ENCODE measurements at places on chromosomes 11 and 22. TPM values are rescaled to one million over a fixed set of nuclear protein-coding genes. Genes with fewer than 3 reads are reported as not detected.

DNA sequence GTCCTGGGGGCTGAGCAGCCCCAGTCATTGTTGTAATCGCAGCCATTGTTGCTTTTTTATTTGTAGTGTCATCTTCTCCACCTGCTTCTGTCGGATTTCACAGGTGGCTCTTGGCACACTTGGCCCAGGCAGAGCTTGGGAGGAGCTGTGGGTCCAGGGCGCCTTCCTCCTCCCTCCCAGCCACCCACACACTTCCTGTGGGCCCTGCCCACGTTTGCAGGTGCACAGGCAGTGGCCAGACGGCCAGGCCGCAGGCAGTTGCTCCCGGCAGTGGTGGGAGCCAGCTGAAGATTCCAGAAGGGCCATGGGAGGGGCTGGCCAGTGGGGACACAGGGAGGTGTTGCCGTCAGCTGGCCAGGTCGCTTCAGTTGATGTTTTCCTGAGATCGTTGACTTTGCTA is 1191.9 kb downstream of the BRD1 start:
- H3K36me3 ChIP-seq = no peaks in the 10 kb centered on the region
- peak overlapping the region; percentile 83 for H3K27ac ChIP-seq
- H3K27me3 ChIP-seq = no peaks in the 10 kb centered on the region
- DNase-seq = no peak
- no peaks in the 10 kb centered on the region for H3K4me1 ChIP-seq

DNA sequence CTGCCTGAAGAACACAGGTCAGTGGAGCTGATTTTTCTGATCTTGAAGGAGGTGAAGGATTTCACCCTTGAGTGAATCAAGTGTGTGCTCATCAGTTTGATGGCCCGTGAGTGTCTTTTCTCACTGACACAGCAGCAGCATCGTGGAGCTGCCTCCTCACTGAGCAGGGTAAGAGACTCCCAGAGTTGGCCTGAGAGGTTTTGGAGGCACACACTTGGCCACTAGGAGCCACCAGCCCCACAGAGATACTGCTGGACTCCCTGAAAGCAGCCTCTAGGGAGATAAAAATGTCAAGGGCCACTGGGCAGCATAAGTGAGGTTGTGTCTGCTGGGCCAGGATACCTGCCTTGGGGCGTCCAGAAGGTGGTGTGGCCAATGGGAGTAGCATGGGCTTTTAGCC is 245.4 kb downstream of the GRIK4 start:
- no peak overlapping the region for H3K4me3 ChIP-seq
- DNase-seq = no peak
- H3K27ac ChIP-seq = no peak overlapping the region
- peaks cover 11% of the 10 kb centered on the region for H3K4me1 ChIP-seq
- no peaks in the 10 kb centered on the region for H3K36me3 ChIP-seq
- H3K27me3 ChIP-seq = peaks cover 11% of the 10 kb centered on the region

Gene MS4A12
- total RNA-seq = not detected

Gene POU2AF3
- 2.7 TPM for total RNA-seq

Gene CD44
- 10.3 TPM for total RNA-seq

Gene BAIAP2L2
- 3.0 TPM for total RNA-seq

- no peak for DNase-seq
- H3K27ac ChIP-seq = no peak overlapping the region
- H3K4me3 ChIP-seq = no peak overlapping the region
- H3K27me3 ChIP-seq = no peaks in the 10 kb centered on the region
- peaks cover 6% of the 10 kb centered on the region for H3K4me1 ChIP-seq
- H3K36me3 ChIP-seq = no peaks in the 10 kb centered on the region
These were observed 3.8 kb upstream of the CBLIF start for GRCh38 chr11:59849129-59849528.

- no peaks in the 10 kb centered on the region for H3K36me3 ChIP-seq
- H3K27ac ChIP-seq = no peak overlapping the region
- no peak for DNase-seq
- H3K4me1 ChIP-seq = peaks cover 17% of the 10 kb centered on the region
These were observed 248.7 kb upstream of the ARHGAP42 start for GRCh38 chr11:100438376-100438775.

GRCh38 chr22:25563761-25564319 is 635 bp upstream of the GRK3 start:
- peaks cover 30% of the 10 kb centered on the region for H3K27me3 ChIP-seq
- H3K4me1 ChIP-seq = peaks cover 37% of the 10 kb centered on the region
- no peaks in the 10 kb centered on the region for H3K36me3 ChIP-seq
- H3K27ac ChIP-seq = no peak overlapping the region
- no peak for DNase-seq

DNA sequence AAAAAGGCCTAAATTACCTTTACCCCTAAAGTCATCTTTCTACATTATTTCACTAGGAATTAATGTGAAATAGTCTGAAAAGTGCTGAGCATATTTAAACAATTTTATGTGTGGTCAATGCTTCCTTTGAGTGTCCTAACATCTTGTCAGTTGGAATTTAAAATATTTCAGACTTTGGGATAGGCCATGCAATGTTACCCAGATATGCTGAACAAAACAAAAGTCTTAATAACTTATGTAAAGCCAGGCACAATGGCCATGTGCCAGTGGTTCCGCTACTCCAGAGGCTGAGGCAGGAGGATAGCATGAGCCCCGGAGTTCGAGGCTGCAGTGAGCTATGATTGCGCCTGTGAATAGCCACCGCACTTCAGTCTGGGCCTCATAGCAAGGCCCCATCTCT is 137.4 kb downstream of the CADM1 start:
- H3K27me3 ChIP-seq = no peaks in the 10 kb centered on the region
- no peak for DNase-seq
- H3K4me1 ChIP-seq = peaks cover 18% of the 10 kb centered on the region
- no peak overlapping the region for H3K4me3 ChIP-seq
- H3K36me3 ChIP-seq = no peaks in the 10 kb centered on the region

Measured in WTC11 (cell line).